ENCODE measurements at places on chromosomes 2 and 18.
A peak's percentile ranks its signal among the peaks of the same experiment; 100 is the strongest.

GRCh38 chr2:188869550-188869949 lies 104.6 kb upstream of the COL3A1 start:
- DNase-seq: no peak

DNA sequence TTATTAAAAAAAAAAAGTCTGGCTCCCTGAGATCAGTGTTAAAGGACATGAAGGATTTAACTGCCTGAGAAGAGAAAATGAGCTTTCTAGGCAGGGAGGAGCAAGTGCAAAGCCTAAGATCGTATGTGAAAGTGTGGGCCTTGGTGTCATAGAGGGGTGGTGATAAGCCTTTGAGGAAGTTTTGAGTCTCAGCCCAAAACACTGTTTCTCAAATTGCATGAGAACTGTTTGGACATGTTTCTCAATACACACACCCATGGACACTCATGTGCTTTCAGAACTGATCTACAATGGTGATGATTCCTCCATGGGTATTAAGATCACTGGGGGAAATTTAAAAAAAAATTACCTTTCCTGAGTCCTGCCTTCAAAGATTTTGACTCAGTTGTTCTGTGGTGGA lies 336.7 kb upstream of the RND3 start:
- DNase-seq: no peak

GRCh38 chr18:29062921-29063320 lies 886.0 kb upstream of the CDH2 start:
- DNase-seq: no peak

GRCh38 chr2:146227152-146228019 lies 1617.4 kb upstream of the ACVR2A start:
- no peak for DNase-seq

DNA sequence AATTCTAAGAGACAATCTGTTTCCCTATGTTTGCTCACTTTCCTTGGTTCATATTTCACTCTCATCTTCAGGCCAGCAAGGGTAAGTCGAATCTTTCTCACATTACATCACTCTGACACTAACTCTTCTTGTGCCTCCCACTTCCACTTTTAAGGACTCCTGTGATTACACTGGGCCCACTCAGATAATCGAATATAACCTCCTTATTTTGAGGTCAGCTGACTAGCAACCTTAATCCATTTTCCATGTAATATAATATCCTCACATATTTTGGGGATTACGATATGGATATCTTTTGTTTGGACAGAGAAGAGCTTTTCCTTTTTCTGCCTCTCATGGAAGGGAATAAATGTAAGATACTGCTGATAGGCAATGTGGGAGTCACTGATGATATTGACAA lies 2015.7 kb upstream of the LRRTM1 start:
- DNase-seq: peak; percentile 7

DNA sequence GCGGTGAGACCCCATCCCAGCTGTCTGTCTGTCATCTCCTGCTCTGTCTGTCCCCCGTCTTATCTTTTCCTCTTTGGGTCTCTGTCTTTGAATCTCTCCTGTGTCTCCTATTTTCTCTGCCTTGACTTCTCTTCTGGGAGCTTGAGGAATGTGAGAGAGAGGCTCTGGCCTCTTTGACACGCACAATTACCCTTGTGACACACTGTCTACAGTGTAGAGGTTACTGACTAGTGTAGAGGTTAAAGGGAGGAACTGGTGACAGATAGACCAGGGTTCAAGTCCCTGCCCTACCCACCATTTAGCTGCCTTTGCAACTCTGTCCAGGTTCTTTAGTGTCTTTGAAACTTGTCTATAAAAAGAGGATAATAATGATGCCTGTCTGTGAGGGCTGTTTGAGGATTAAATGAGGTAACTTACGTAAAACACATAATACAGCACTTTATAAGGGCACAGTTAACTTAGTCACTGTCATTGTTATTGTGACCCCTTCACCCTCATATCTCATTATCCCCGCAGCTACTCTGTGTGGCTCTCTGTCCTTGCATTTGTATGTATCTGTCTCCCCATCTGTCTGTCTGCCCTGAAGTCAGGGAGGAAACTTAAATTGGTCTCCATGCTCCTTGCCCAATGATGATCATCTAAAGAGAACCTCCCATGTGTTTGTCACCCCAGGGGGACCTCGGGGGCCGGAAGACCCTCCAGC lies 19.9 kb downstream of the SEMA4F start:
- DNase-seq: no peak

DNA sequence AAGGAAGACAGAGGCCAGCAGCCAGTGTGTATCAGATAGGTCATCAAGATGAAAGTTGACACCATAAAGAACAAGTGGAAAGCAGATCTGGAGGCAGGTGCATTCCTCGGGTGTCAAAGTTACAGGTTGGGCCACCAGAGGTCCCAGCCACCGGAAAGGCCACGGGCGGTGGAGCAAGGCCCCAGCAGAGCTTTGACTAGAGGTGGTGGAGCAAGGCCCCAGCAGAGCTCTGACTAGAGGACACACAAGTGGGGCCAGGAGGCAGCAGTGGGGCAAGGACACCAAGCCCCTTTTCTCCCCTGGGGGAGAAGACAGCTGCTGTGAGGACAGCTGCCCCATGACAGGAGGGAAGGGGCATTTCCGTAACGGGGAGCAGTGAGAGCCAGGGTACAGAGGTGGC lies 115.1 kb downstream of the GYPC start:
- DNase-seq: no peak

DNA sequence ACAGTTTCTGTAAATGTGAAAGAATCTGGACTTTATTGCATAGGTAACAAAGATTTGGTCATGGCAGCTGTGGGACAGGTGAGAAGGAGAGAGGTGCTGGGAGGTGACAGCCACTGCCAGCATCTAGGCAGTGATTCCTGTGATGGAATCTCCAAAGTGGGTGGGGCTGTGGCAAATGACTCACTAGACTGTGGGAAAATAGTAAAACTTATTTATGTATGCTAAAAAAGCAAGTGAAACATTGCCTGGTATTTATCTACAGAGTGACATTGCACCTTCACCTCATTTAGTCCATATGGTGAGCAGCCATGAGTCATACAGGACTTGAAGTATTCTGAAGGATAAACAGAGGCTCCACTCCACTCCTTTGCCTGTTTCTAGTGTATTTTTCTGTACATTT lies 145.3 kb upstream of the MEX3C start:
- peak; percentile 33 for DNase-seq

- DNase-seq: no peak
These were observed 135.2 kb upstream of the HAAO start for GRCh38 chr2:42927334-42928160.

GRCh38 chr2:127108090-127108523 lies 1.2 kb upstream of the BIN1 start:
- no peak for DNase-seq

GRCh38 chr2:156702541-156702940 lies 266.4 kb downstream of the GPD2 start:
- DNase-seq: no peak

DNA sequence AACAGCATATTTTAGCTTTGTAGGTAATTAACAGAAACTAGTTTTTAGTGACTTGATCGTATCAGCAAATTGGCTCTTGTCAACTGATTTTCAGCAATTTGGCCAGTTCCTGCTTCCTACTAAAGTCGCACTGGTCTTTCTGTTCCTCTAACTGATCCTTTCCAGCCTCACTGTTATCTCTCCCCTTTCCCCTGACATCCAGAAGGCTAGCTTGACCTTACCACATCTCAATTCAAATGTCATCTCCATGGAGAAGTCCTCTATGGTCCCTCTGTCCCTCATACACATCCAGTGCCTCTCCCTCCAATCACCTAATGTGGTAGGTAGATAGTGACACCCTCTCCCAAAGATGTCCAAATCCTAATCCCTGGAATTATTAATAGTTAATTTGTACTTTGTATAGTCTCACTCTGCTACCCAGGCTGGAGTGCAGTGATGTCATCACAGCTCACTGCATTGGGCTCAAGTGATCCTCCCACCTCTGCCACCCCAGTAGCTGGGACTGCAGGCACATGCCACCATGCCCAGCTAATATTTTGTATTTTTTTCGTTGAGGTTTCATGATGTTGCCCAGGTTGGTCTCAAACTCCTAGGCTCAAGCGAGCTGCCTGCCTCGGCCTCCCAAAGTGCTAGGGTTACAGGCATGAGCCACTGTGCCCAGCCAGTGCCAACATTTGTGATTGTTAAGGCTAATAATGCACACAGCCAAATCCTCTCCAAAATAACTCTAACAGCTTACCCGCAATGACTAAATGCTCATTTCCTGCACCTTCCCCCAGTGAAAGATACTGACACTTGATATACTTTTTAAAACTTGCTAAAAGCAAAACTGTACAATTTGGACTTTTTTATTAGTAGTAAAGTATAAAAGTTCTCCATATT lies 16.9 kb downstream of the PSTPIP2 start:
- DNase-seq: no peak

DNA sequence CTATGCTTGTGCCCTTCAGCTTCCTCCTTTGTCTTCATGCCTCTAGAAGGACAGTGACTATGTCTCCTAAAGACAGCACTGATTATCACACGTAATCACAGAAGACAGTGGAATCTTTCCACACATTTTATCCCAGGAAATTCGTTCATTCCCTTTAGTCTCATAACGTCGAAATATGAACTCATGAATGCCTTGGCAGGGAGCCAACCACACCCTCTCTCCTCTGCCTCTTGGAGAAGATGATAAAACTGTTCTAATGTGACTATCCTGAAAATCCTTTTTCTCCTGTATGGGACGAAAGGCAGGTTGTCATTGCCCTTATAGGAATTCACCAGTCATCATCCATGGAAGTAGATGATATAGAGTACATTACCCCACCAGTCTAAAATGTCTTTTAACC lies 726.6 kb upstream of the FANCL start:
- DNase-seq: no peak

- peak; percentile 60 for DNase-seq
These were observed at the start of gene SETBP1 for GRCh38 chr18:44680273-44681075. TSS of gene SETBP1 (plus strand) at chr18:44680888. CDS start at chr18:44701347, 20,459 bp downstream.

- no peak for DNase-seq
These were observed 41.6 kb downstream of the TRAF3IP1 start for GRCh38 chr2:238361877-238362276.

GRCh38 chr2:78023356-78023755 lies 501.2 kb upstream of the LRRTM4 start:
- DNase-seq: no peak

GRCh38 chr2:234494361-234495250 lies 2.3 kb downstream of the ARL4C start:
- no peak for DNase-seq

GRCh38 chr2:74816540-74817303 lies 17.2 kb upstream of the HK2 start:
- DNase-seq: no peak

DNA sequence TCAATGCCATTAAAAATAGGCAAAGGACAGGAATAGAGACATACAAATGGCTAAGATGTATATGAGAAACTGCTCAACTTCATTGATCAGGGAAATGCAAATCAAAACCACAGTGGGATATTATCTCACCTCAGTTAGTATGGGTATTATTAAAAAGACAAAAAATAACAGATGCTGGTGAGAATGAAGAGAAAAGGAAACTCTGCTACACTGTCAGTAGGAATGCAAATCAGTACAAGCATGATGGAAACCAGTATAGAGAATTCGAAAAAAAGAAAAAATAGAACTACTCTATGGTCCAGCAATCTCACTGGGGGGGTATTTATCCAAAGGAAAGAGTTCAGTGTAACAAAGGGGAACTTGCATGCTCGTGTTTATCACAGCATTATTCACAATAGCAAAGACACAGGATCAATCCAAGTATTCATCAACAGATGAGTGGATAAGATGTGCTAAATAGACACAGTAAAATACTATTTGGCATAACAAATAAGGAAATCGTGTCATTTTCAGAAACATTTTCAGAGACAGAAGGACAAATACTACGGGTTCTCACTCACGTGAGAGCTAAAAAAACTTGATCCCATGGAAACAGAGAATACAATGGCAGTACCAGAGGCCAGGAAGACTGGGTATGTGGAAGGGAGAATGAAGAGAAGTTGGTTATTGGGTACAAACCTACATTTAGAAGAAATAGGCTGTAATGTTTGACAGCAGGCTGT lies 60.6 kb downstream of the CCDC74A start:
- no peak for DNase-seq

DNA sequence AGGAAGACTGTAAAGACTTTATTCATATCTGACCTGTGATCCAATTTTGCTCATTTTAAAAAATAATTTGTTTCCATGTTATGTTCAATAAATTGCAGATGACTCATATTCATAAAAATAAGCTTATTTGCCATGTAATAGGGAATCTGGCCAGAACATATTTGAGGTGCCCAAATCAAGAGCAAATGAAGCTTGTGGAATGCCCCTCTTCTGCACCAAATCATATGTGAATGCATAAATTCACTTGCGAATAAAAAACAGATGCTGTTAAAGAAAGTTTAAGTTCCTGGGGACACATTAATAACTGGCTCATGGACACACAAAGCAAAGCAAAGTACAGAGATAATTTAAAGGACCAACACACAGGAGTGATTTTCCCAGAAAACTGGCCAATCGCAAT lies 279.0 kb upstream of the CDH2 start:
- DNase-seq: no peak

- DNase-seq: no peak
These were observed 426.9 kb downstream of the STK39 start for GRCh38 chr2:167820488-167820887.
